MCF 10A (cell line): ENCODE measurements at places on chromosomes 5 and 9. TPM values are rescaled to one million over a fixed set of nuclear protein-coding genes. Genes with fewer than 3 reads are reported as not detected.

DNA sequence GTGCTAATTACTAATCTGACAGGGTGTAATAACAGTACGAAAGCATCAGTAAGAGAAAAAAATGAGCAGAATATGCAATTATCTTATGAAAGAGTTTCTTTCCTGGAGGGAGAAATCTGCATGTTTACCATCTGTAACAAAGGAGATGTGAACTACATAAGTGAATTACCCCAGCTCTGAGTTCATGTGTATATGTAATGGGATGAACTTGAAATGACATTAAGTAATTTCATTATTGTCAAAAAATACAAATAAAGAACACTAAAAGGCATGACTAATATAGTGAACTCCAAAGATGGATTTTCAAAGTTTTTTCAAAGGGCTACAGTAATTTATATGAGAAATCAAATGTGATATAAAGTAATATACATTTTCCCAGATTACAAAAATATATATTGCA lies 944.0 kb downstream of the MAT2B start:
- DNase-seq, result no peak
- H3K27me3 ChIP-seq, result no peaks in the 10 kb centered on the region
- no peak overlapping the region for H3K27ac ChIP-seq
- no peaks in the 10 kb centered on the region for H3K4me1 ChIP-seq
- no peaks in the 10 kb centered on the region for H3K36me3 ChIP-seq

- H3K4me3 ChIP-seq, result no peak overlapping the region
- no peaks in the 10 kb centered on the region for H3K36me3 ChIP-seq
- H3K27ac ChIP-seq, result no peak overlapping the region
- H3K4me1 ChIP-seq, result no peaks in the 10 kb centered on the region
- DNase-seq, result peak; percentile 11
These were observed 24.7 kb upstream of the TNFSF15 start for GRCh38 chr9:114830546-114830945.

GRCh38 chr5:14239404-14239803 lies 96.3 kb downstream of the TRIO start:
- no peaks in the 10 kb centered on the region for H3K27me3 ChIP-seq
- H3K4me3 ChIP-seq, result no peak overlapping the region
- no peak overlapping the region for H3K27ac ChIP-seq
- no peak for DNase-seq
- H3K4me1 ChIP-seq, result peaks cover 26% of the 10 kb centered on the region

- DNase-seq, result no peak
- H3K4me3 ChIP-seq, result no peak overlapping the region
- no peaks in the 10 kb centered on the region for H3K27me3 ChIP-seq
- H3K27ac ChIP-seq, result no peak overlapping the region
- H3K36me3 ChIP-seq, result no peaks in the 10 kb centered on the region
These were observed 343.6 kb downstream of the CSNK1G3 start for GRCh38 chr5:123855609-123856008.

DNA sequence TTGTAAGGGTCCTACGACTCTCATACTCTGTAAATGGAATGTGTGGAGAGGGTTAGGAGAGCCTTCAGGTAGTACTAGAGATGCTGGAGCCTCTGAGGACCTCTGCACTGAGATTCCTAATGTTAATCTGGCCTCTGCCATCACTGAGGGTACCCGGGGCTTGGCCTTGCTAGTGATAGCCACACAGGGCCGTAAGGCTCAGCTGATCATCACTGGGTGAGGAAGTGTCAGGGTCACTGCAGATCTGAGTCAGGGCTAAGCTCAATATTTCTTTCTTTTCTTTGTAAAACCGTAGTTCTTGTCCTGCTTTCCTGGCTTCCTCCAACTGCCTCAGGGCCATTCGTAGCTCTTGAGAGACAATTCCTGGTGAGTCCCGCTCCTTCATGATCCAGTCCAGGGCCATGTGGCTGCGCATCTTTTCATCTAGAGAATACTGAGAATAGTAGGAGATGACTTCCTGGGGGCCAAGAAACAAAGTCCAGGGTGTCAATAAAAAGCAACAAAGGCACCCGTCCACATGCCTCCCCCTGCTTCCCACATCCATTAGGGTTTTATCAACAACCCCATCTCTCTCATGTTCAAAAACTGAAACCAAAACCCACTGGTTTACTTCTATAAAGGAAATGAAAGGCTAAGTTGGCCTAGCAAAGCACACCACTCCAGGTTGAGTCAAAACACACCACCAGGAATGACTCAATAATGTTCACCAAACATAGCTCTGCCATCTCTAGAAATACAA lies 47.7 kb downstream of the LIX1 start:
- DNase-seq, result no peak
- H3K27me3 ChIP-seq, result peaks cover 12% of the 10 kb centered on the region
- no peak overlapping the region for H3K4me3 ChIP-seq
- no peaks in the 10 kb centered on the region for H3K36me3 ChIP-seq

DNA sequence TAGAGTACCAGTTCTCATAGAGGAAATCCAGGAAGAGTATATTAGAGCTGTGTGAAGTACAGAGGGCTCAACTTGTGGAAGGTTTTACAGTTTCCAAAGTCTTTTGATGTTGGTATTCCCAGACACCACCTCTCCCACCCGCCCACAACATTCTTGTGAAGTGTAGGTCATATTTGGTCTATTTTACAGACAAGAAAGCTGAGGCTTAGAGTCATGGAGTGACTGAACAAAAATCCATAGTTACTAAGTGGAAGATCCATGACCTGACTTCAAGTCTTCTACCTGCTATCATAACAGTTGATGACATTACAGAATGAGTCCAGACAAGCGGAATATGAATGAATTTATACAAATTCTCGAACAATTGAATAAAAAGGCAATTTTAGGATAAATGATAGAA lies 187.1 kb upstream of the RPS23 start:
- no peaks in the 10 kb centered on the region for H3K27me3 ChIP-seq
- no peaks in the 10 kb centered on the region for H3K36me3 ChIP-seq
- DNase-seq, result no peak
- no peak overlapping the region for H3K27ac ChIP-seq
- H3K4me3 ChIP-seq, result no peak overlapping the region

DNA sequence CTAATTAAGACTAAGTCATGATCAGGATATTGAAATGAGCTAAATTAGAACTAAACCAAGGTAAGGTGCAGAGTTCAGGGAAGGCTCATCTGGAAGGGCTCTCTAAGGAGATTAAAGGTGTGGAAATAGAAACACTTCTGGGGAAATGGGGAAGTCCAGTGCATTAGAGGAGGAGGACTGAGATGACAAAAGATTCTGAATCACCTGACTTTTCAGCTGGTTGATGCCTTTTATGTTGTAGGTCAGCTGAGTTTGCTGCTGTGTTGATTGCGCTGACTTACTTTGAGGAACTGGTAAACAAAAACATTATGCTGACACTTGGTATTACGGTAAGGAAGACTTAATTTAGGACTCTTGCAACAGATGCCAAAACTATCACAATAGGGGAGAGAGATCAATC lies 23.8 kb downstream of the IFNA5 start:
- no peak overlapping the region for H3K27ac ChIP-seq
- peaks cover 47% of the 10 kb centered on the region for H3K27me3 ChIP-seq
- no peaks in the 10 kb centered on the region for H3K36me3 ChIP-seq
- H3K4me3 ChIP-seq, result no peak overlapping the region

- H3K27ac ChIP-seq, result no peak overlapping the region
- no peak overlapping the region for H3K4me3 ChIP-seq
- no peak for DNase-seq
- H3K36me3 ChIP-seq, result no peaks in the 10 kb centered on the region
These were observed 493.1 kb downstream of the ZNF608 start for GRCh38 chr5:124253203-124253810.

DNA sequence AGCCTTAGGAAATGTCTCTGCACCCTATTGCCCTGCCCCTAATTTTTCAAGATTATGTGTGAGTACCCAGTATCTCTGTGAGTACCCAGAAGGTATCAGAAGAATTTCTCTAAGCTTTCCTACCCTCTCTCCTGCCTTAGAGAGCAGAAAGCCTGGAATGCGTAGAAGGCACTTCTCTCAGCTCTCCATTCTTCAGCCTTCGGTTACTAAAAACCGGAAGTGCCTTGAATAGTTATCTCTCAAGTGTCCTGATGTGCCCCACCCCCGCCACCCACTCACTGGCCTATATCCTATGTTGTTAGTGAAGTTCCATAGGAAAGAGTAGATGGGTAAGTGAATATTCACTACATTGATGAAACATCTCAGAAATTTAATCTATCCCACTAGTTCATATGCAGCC lies 210.7 kb upstream of the CDH10 start:
- H3K36me3 ChIP-seq, result no peaks in the 10 kb centered on the region
- peaks cover 13% of the 10 kb centered on the region for H3K4me1 ChIP-seq
- peak overlapping the region; percentile 52 for H3K27ac ChIP-seq
- H3K4me3 ChIP-seq, result no peak overlapping the region

DNA sequence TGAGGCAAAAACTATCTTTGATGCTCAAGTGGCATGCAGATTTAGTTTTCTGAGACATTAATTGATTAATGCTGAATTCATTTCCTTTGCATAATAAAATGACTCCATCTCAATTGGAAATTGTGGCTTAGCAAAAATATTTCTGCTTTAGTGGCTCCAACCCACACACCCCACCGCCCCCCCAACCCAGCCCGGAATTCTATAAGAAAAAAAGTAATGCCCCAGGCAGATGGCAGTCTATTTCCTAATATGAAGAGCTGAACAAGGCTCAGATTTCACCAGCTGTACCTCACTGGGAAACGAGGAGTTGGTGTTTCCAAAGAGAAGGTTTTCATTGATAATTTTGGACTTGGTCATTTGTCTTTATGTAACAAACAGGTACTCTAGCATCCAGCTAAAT lies 182.1 kb downstream of the FBN2 start:
- DNase-seq, result peak; percentile 67
- no peaks in the 10 kb centered on the region for H3K27me3 ChIP-seq
- no peak overlapping the region for H3K4me3 ChIP-seq
- no peak overlapping the region for H3K27ac ChIP-seq

GRCh38 chr9:69757996-69758675 lies 1.7 kb downstream of the PTAR1 start:
- no peaks in the 10 kb centered on the region for H3K27me3 ChIP-seq
- H3K4me3 ChIP-seq, result peak overlapping the region; percentile 89
- peaks cover 12% of the 10 kb centered on the region for H3K4me1 ChIP-seq
- no peaks in the 10 kb centered on the region for H3K36me3 ChIP-seq

Gene PIP5KL1
- 4.0 and 5.7 TPM in 2 replicates for total RNA-seq

- H3K27me3 ChIP-seq, result no peaks in the 10 kb centered on the region
- no peaks in the 10 kb centered on the region for H3K4me1 ChIP-seq
- no peak for DNase-seq
- H3K27ac ChIP-seq, result no peak overlapping the region
These were observed 337.0 kb downstream of the PLK2 start for GRCh38 chr5:58122848-58123392.

DNA sequence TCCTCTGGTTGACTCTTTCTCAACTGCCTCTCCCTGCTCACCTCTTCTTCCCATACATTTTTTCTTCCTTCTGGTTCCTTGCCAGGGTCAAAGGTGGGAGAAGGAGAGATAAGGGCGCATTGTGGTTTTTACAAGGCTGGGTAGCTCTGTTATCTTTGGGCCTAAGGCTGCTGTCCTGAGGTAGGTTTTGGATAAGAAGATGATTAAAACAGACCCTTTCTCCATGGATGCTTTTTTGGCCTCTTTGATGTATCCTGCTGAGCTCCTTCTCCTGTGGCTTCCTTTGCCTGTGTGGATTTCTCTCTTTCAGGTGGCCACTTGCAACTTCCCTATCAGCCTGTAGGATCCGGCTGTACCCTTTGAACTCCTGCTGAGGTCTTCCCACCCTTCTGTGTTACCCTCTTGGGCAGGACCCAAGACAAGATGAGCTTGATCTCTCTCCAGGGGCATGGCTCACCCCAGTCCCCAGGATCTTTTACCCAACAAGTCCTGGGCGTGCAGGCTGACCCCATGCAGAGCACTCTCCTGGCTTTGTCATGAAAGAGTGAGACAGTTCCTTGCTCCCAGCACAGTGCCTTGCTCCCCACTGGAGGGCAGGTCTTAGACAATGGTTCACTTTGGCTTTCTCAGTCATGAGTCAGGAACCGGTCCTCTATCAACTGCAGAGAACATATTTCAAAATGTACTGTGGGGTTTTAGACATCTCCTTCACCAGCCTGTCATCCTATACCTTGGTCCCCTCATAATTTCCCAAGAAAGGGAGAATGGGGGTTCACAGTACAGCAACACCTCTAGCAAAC lies 197.9 kb downstream of the TLE4 start:
- no peak overlapping the region for H3K27ac ChIP-seq
- no peak for DNase-seq
- H3K4me3 ChIP-seq, result no peak overlapping the region

GRCh38 chr5:68261569-68262065 lies 46.1 kb downstream of the PIK3R1 start:
- H3K4me3 ChIP-seq, result no peak overlapping the region
- H3K27me3 ChIP-seq, result no peaks in the 10 kb centered on the region
- H3K27ac ChIP-seq, result no peak overlapping the region
- DNase-seq, result no peak

DNA sequence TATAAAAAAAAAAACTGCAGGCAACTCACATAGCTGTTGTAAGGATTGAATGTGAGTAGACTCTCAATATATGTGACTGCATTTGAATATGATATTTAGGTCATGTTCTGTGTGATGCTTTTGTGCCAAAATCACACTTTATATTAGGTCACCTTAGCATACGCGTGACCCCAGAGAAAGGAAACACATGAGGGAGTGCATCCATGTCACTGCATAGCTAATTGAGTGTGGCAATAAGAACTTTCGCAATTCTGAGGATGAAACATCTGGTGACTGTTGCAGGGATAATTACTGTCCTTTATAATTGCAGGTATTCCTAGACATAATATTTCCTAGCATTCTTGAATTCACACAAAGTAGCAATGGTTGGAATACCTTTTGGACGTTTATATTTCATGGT lies 459.5 kb upstream of the KLF4 start:
- no peak overlapping the region for H3K4me3 ChIP-seq
- H3K27me3 ChIP-seq, result no peaks in the 10 kb centered on the region
- H3K27ac ChIP-seq, result no peak overlapping the region
- peak; percentile 33 for DNase-seq
- H3K36me3 ChIP-seq, result peaks cover 1% of the 10 kb centered on the region

- no peak overlapping the region for H3K27ac ChIP-seq
- peak; percentile 17 for DNase-seq
- H3K4me3 ChIP-seq, result no peak overlapping the region
- H3K27me3 ChIP-seq, result no peaks in the 10 kb centered on the region
These were observed 4.0 kb downstream of the NADK2 start for GRCh38 chr5:36237751-36238150.

Gene PCDHB15
- total RNA-seq, result 0.91 and 1.2 TPM in 2 replicates

GRCh38 chr5:31291323-31291854 lies 97.9 kb downstream of the CDH6 start:
- no peaks in the 10 kb centered on the region for H3K4me1 ChIP-seq
- DNase-seq, result no peak
- no peaks in the 10 kb centered on the region for H3K27me3 ChIP-seq
- H3K27ac ChIP-seq, result no peak overlapping the region
- no peaks in the 10 kb centered on the region for H3K36me3 ChIP-seq
- no peak overlapping the region for H3K4me3 ChIP-seq

Gene GHR
- total RNA-seq, result 1.8 and 1.9 TPM in 2 replicates

Gene TJP2
- 47.2 and 52.2 TPM in 2 replicates for total RNA-seq

- H3K27ac ChIP-seq, result no peak overlapping the region
- H3K4me3 ChIP-seq, result no peak overlapping the region
- DNase-seq, result no peak
- H3K4me1 ChIP-seq, result no peaks in the 10 kb centered on the region
These were observed 383.9 kb downstream of the SH3GL2 start for GRCh38 chr9:17962747-17963146.

GRCh38 chr9:14488421-14489190 lies 174.7 kb upstream of the NFIB start:
- H3K27ac ChIP-seq, result no peak overlapping the region
- H3K27me3 ChIP-seq, result peaks cover 13% of the 10 kb centered on the region
- no peak for DNase-seq

GRCh38 chr5:98110282-98110691 lies 663.2 kb upstream of the RGMB start:
- H3K27me3 ChIP-seq, result no peaks in the 10 kb centered on the region
- no peaks in the 10 kb centered on the region for H3K36me3 ChIP-seq
- no peak overlapping the region for H3K4me3 ChIP-seq
- H3K4me1 ChIP-seq, result peaks cover 27% of the 10 kb centered on the region
